ENCODE measurements at places on chromosomes 6 and 20. TPM values are rescaled to one million over a fixed set of nuclear protein-coding genes. Genes with fewer than 3 reads are reported as not detected.

DNA sequence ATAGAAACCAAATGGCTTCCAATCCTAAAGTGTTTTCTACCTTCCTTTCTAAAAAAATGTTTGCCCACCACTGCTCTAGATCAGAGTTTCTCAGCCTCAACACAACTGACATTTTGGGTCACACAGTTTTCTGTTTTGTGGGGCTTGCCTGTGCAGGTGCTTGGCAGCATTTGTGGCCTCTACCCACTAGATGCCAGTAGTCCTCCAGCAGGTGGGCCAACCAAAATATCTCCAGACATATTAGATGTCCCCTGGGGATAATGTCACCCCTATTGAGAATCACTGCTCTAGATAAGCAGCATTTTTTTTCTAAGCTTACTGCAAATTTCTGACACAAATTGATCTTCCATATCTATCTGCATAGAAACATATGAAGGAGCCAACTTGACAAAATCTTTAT, 26.3 kb upstream of the EPM2A start:
- DNase-seq = no peak

- no peak for DNase-seq
Observed at GRCh38 chr6:159800141-159800865, at the start of gene PNLDC1. TSS of gene PNLDC1 (plus strand) at chr6:159800276. CDS start at chr6:159800308, 32 bp downstream.

Gene PRPH2
- total RNA-seq = not detected

Gene TCF15
- not detected for total RNA-seq

GRCh38 chr20:44412402-44413144, 57.1 kb downstream of the HNF4A start:
- DNase-seq = no peak

DNA sequence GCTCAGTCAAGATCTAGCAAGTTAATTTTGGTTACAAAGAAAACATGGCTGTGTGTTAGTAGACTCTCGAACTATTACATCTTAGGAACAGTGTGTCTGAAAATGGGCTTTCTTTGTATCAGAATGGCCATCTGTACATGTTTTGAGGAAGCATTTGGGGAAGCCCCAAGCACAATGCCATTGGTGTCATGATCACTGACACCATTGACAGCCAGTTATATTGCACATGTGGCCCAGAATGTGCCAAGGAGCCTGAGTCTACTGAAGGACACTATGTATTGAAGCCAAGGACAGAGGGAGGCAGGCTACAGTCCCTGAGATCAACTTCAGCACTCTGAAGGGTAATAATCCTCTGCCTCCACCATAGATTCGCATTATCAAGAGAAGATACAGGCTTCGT, 12.6 kb upstream of the FAM50B start:
- no peak for DNase-seq

DNA sequence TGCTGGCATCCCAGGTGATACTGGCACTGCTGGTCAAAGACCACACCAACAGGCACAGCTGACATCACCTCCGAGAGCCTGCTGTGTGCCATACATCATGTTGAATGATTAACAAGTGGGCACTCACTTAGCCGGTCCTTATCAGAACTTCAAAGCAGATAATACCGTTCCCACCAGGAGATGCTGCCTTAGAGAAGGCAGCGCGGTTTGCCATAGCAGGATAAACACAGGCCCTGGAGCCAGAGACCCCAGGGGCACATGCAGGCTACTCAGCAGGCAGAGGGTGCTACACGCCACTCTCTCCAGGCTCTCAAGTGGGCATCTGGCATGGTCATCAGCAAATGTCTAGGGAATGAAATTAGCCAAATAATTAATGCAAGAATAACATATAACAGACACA, 86.5 kb upstream of the CST7 start:
- DNase-seq = no peak

DNA sequence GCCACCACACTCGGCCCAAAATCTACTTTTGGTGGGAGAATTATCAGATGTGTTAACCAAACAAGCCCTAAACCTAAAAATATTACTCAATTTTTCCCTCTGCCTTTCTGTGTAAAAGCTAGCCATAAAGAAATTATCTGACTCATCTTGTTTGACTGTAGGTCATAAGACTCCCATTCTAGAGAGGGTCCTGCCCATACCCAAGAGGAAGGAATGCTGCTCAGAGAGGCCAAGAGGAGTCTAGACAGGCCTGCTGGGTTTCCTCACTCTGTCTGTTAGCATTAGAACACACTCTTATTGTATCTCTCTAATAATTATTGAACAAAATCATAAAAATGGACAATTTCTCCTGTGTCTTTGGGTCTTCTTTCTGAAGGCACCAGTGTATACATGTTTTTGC, 26.1 kb downstream of the C6orf141 start:
- no peak for DNase-seq

- no peak for DNase-seq
Observed at GRCh38 chr20:63961664-63962425, 5.6 kb upstream of the UCKL1 start.

DNA sequence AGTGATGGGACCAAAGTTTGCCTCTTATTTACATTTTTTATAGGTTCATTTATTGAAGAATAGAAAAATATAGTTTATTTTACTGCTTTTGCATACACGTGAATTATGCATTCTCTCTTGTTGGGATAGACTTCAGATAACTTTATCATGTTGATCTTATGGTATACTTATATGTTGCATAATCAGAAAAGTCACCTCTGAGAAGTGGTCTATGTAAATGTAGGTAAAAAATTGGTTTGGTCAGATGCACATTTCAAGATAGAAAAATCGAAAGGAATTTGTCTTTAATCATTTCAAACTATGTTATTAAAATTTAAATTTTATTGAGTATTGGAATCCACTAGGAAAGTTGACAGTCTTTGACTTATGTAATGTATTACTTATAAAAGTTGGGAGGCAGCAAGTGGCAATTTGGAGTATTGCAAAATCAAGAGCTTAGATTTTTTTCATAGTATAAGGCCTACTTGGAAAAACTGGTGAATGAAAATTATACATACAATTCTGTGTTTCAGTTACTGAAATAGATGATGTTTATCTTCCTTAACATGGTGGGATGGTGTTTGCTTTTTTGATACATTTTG, 2.4 kb downstream of the PHF3 start:
- DNase-seq = no peak

DNA sequence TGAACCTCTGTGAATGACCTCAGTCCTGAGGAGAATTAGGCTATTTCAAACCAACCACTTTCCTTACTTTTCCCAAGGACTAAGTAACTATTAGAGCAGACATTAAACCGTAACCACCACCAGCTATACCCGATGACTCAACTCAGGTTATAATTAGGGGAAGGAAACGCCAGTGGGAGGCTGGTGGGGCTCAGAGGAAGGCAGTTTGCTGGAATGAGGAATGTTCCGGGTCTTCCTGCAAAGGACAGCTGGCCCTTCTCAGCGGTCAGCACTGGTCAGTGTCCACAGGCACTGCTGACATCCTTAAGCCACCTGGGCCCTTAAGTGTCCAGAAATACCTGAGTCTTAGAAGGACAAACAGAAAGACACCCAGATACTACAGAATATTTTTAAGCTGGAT, 515.2 kb downstream of the MAFB start:
- DNase-seq = no peak

DNA sequence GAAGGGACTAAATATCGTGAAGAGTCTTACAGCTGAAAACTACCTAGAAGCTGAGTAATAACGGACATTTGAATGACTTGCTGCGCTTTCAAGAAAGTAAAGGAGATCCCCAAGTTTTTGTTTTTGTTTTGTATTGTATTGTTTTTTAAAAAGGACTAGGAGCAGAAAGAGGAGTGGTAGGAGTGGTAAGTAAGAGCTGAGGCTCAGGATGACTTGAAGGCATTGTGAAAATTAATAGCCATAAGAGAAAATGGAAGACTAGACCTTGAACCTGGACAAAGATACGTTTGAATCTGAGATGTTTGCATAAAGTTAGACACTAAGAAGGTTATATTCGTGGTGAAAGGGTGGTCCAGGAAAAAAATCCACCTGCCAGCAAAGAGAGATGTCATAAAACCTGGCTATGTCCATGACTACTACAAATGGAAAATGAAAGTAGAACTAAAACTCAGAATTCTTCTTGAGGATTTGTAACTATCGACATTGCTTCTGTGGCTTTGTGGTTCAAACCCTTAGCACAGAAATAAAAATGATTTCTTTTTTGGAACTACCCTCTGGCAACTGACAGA, 824.8 kb upstream of the FLRT3 start:
- no peak for DNase-seq

Gene SIRPD
- not detected for total RNA-seq

Gene SLC22A16
- not detected for total RNA-seq

- DNase-seq = no peak
Observed at GRCh38 chr20:11229772-11230171, 556.0 kb upstream of the JAG1 start.

- no peak for DNase-seq
Observed at GRCh38 chr20:37526238-37526838, 1.3 kb downstream of the BLCAP start.

Gene TTPAL
- total RNA-seq = 19.7 TPM

DNA sequence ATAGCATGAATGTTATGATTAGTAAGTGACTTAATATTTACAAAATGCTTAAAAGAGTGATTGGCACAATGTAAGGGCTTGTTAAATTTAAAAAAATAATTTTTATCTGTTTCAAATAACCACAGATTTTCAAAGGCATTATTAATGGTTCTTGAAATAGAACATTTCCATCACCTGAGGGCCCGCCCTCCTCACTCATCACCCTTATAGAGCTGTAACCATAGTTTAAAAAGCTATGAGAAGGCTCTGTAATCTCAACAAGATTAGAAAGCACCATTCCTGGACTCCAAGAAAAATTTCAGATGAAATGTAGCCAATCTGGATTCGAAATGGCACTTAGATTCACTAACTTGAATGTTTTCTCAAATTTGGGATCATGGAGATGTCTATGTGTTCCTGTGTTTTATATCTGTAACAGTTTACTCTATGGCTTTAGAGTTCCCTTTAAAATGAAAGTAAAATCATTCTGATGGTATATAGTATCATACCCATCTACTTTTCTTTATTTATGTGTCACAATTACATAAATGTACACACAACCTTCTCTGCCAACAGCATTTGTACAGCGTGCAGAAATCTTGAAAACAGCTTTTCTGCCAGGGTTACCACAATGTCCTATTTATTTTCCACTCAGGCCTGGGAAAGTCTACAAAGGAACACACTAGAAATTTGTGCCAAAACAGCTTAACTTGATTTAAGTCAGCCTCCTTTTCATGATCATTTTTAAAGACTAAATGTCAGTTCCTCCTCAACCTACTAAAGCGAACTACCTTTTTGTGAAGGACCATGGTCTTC, 207.7 kb downstream of the TBX18 start:
- no peak for DNase-seq

Measured in activated T-helper 2 cell treated with anti-CD3 and anti-CD28 coated beads, Interferon-gamma antibody, Interleukin-2, Interleukin-4, amounts not matched to agents 10 μg/mL and 5 μg/mL and 100 μg/mL, durations not matched to agents 14 hours and 24 hours and 36 hours (primary cell).